ENCODE measurements at places on chromosomes 5 and 9.

DNA sequence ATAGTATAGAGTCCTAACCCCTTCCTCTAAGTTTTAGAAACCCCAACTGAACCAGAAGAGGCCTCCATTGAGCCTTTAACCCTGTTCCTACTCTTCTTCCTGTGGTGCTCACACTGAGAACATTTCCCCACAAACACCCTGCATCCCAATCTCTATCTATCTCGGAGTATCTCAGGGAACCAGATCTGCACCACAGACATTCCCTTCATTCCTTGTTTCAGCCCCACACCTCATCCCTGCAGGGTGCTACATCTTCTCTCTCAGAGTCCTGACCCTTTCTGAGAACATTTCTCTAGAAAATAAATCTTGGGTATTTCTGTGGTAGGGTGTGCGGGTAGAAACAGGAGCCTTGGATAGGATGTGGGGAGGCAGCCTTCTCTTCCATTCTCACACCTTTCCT is 507.8 kb downstream of the PDE4D start:
- DNase-seq: no peak

DNA sequence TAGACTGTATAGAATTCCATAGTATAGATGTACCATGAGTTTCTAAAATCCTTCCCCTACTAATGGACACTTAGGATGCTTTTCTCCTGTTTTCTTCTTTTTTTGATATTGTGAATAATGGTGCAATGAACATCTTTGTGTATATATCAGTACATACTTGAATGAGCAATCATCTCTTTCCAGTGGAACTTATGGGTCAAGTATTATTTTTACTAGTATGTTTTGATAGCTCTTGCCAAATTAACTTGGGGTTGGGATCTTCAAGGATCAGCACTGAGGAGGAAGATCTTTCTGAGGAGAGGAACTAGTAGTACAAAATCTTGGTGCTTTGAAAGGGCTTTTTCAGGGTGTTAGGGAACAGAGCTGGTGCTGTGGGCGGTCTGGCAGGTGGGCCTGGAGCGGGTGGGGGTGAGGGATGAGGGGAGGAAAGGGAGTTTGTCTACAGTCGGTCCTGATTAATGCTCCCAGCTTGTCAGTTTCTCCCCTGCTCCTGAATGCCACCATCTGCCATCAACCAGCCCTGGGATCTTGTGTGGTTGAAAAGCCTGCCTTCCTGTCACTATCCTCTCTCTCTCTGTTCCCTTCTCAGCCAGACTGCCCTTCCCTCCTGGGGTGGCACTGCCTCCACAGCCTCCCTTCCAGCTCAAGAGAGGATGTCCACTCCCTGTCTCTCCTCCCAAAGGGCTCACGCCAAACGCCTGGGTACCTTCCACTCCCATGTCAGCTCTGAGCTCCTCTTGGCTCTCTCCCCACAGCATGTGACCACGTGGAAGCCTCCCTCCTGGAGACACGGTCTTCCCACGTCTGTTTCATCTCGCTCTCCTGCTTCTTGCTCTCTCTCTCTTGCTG is 185.9 kb downstream of the DAB2IP start:
- no peak for DNase-seq

- no peak for DNase-seq
Measured at GRCh38 chr9:123318202-123318601, 37.8 kb upstream of the CRB2 start.

- no peak for DNase-seq
Measured at GRCh38 chr5:108561416-108562204, 179.7 kb upstream of the FBXL17 start.

- DNase-seq: no peak
Measured at GRCh38 chr9:134560654-134561053, 80.9 kb upstream of the COL5A1 start.

- no peak for DNase-seq
Measured at GRCh38 chr9:111036429-111036789, 1.9 kb downstream of the LPAR1 start.

GRCh38 chr5:28156981-28157380 is 1118.6 kb upstream of the CDH9 start:
- no peak for DNase-seq

GRCh38 chr9:105458404-105458803 is 10.6 kb downstream of the FSD1L start:
- no peak for DNase-seq

- no peak for DNase-seq
Measured at GRCh38 chr5:141825241-141825671, 53.0 kb downstream of the PCDH1 start.

GRCh38 chr9:136753371-136754058 is 4.5 kb downstream of the LCN8 start:
- DNase-seq: no peak

- DNase-seq: no peak
Measured at GRCh38 chr5:61788548-61788947, 456.5 kb downstream of the ZSWIM6 start.

DNA sequence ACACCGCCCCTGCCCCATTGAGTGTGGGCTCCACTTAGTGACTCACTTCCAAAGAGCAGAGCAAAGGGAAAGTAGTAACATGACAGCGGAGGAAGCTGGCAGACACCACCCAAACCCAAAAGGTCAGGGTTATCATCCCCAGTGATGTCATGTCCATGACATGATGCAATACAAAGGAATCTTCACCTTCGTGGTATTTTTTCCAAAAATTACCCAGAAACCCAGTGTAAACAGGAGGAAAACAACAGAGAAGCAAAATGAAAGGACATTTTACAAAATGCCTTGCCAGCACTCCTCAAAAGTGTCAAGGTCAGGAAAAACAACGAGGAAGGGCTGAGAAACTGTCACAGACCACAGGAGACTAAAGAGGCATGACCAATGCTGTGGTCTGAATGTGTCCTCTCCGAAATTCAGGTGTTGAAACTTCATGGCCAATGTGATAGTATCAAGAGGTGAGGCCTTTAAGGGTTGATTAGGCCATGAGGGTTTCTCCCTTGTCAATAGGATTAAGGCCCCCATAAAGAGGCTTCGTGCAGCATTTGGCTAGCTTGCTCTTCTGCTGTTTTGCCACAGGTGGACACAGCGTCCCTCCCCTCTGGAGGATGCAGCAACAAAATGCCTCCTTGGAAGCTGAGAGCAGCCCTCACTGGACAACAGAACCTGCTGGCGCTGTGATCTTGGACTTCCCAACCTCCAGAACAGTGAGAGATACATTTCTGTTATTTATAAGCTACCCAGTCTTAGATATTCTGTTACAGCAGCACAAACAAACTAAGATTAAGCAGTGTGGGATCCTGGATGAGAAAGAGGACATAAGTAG is 30.5 kb upstream of the MED10 start:
- no peak for DNase-seq

- DNase-seq: no peak
Measured at GRCh38 chr5:178673801-178674295, 47.0 kb upstream of the CLK4 start.

DNA sequence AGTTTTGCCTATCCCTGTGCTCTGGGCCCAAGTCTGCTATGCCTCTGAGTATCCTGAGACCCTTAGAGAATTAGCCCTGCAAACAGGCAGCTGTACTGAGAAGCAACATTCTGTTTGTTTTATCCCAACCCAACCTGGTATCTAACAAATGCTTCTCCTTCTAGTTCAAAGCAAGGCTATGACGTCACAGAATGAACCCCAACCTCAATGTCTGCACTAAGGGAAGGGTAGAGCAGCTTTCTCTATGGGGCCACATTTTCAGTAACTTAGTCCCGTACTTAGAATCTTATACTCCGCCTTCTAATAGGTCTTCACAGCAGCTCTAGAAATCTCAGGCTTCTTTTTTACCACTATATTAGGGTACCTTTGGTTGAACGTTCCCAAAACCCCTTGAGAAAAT is 169.6 kb downstream of the TSSK1B start:
- no peak for DNase-seq

DNA sequence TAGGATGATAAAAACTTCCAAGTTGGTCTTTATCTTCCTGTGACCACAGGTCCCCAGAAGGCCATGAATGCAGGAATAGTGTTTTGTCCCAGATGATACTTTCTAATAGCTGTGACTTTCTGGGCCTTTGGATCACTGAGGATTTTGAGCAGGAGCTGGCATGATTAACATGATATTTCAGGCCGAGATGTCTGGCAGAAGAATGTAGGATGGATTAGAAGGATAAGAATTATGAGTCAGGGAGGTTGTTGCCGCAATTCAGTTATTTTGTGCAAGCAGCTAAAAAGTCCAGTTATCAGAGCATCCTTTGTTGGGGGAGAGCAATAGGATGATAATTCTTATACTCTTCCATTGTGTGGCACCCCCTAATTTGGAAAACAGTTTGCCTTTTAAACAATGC is 189.7 kb downstream of the PSAT1 start:
- no peak for DNase-seq

GRCh38 chr9:7313389-7313788 is 486.2 kb downstream of the DMAC1 start:
- no peak for DNase-seq

GRCh38 chr5:143479394-143479793 is 75.9 kb upstream of the NR3C1 start:
- DNase-seq: no peak

GRCh38 chr5:179613460-179614071 is 9.9 kb downstream of the HNRNPH1 start:
- DNase-seq: peak; percentile 47

- no peak for DNase-seq
Measured at GRCh38 chr5:126477294-126478117, 54.3 kb downstream of the GRAMD2B start.

DNA sequence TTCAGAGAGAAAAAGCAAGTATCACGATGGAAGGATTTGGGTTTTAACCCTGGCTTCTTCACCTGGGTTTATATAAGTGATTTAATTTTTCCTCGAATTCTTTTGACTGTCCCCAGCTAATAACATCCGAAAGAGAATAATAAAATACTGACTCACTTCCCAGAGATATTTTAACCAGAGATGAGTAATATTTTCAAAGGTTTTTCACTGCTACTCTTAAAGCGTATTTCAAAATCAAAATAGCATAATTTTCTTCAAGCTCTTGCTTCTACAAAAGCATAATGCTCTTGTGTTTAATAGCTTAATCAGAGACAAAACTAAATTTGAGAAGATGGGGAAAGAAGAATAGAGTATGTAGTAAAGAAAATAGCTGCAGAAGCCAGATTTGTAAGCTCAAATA is 215.2 kb upstream of the PTGER4 start:
- no peak for DNase-seq

GRCh38 chr9:82511626-82512025 is 523.1 kb downstream of the SPATA31D1 start:
- DNase-seq: no peak

DNA sequence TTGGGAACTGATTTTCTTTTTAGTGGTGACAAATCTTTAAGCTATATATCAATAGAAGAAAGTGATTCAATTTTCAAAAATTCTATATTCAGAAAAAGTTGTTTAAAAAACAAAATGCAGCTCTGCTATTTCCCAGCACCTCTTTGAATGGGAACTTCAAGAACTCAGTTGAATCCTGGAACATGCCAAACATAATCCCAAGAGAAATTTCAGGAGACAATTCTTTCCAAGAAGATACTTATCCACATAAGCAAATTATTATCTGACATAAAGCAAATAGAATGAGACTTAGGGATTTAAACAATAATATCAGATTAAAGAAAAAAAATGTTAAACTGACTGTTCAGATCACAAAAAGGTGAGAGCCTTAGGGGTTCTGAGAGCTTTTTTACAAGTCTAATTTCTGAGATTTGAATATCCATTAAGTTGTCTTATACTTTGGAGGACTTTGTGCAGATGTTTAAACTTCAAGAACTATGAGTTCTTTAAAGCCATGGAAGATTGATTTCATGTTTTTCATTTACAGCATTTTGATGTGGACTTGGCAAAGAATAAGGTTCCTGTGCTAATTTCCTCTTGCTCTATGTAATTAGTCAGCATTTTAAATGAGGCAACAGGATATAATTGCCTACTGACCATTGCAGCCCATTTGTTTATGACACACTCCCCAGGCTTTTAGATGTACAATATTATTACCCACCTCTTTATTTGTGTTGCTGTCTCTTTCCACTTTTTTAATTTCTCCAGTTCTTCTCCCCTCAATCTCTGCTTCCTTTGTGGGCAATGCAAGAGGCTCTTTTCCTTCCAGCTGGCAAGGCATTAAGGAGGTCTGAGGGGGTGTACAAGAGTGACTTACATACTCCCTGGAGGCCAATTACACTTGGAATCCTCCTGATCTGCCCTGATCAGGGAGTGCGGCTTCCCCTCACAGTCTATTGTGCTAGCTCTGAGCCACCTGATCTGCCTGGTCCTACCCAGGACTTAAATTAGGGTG is 419.1 kb downstream of the NR2F1-AS1 start:
- no peak for DNase-seq

- DNase-seq: no peak
Measured at GRCh38 chr5:160167624-160168165, 48.4 kb upstream of the PWWP2A start.

GRCh38 chr5:123398058-123398733 is 25.0 kb downstream of the CEP120 start:
- no peak for DNase-seq

GRCh38 chr9:137213160-137214060 is 7.9 kb downstream of the NDOR1 start:
- no peak for DNase-seq

DNA sequence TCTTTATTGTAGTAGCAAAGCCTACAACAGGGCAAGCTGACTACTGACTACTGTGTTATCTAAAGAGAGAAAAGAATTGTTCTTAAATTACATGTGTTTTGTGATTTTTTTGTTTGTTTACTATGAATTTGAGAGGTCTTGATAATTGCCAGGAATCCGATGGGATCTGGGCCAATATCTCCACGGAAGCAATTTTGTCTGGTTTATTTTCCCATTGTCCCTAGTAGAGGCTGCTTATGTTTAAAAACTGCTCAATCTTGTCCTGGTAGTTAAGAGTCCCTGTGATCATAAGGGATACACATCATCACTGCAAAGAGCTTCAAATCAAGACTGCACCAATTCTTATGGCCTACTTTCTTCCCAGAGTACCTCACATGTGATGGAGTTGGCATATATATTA is 94.4 kb downstream of the GLDC start:
- DNase-seq: no peak

DNA sequence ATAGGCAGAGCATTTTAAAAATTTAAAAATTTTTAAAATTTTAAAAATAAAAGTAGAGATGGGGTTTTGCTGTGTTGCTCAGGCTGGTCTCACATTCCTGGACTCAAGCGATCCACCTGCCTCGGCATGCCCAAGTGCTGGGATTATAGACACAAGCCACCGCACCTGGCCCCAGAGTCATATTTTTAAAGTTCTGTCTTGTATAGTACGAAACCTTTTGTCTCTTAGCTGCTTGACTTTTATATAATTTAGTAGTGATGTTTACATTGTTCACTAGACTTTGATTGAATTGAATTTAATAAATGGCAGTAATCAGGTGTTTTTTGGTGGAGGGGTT is 31.0 kb downstream of the LRRTM2 start:
- no peak for DNase-seq

GRCh38 chr9:135129137-135129695 is 41.7 kb downstream of the OLFM1 start:
- no peak for DNase-seq

- no peak for DNase-seq
Measured at GRCh38 chr5:396531-396961, 46.4 kb upstream of the EXOC3 start.
